ENCODE measurements at places on chromosomes 2 and 18. TPM values are rescaled to one million over a fixed set of nuclear protein-coding genes. Genes with fewer than 3 reads are reported as not detected.

Gene IL1R1
- total RNA-seq: 0.17 TPM

Gene SNED1
- 2.8 TPM for total RNA-seq

Gene KANSL1L
- total RNA-seq: 26.4 TPM

Gene SRD5A2
- not detected for total RNA-seq

Gene HOXD12
- not detected for total RNA-seq

Gene BCL2L11
- total RNA-seq: 20.0 TPM

Gene GCA
- 19.7 TPM for total RNA-seq

Gene FEV
- total RNA-seq: not detected

Gene CMPK2
- total RNA-seq: 0.81 TPM

Gene HJURP
- 6.9 TPM for total RNA-seq

Gene GLS
- total RNA-seq: 120 TPM

Gene MC4R
- total RNA-seq: not detected

Gene KIAA2012
- not detected for total RNA-seq
